ENCODE measurements at places on chromosomes 6 and 20.

DNA sequence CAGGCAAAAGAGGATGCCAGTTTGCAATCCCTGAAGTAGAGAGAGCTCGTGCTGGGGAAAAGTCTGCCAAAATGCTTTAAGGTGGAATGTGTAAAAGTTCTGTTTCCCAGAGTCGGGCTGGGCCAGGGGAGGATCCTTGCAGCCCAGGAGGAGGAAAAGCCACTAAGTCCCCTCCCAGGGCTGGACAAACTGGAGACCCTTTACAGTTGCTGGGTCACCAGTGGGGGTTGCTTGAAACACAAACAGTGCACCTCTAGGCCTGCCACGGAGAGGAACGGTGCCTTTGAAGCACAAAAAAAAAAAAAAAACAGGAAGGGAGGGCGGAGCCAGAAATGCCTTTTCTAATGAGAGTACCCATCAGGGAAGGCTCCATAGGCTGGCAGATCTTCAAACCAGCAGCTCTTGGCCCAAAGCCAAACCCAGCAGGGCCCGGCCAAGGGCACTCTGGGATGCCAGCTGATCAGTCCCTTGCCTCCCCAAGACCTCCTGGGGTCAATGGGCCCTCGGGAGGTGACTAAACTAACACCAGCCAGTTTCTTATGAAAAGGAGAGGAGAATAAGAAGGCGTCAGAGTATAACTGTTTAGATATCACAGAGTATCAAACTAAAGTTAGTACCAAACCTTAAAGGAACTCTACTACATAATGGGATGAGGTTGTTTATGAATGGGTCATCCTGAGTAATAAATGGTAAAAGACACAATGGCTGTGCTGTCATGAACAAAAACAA is 23.7 kb downstream of the HLA-A start:
- DNase-seq = peak; percentile 74

DNA sequence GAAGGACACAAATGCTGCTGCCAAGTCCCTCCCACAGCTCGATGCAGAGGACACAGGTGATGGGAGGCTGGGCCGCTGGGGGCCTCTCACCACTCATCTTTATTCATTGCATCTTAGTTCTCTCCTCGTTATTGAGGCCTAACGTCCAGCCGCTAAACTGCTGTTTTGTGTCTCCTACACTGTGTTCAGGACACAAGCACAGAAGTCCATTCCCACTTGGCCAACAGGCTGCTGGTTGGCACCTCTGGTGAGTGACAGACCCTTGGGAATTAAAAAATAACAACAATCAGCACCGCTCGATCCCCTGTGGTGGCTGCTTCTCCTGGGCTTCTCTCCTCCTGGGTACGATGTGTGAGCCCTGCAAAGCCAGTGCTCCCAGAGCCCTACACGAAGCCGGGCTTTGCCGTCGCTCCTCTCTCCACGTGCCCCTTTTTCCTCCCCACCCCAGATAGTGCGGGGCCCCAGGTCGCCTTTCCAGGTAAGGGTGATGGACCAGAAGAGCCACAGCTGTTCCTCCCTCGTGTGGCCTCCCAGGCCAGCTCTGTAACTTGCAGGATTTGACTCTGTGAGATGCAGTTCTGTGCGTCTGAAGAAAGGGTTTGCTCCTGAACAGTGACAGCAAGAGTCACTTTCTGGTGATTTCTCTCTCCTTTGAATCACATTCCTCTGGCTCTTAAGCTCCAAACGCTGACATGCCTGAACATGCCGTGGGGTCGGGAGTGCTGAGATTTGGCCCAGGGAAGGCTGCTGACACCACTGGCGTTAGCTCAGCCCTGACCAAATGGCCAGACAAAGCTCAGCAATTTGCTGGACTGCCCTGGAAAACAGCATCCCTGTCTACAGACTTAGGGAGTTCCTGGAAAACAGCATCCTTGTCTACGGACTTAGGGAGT is 59.3 kb downstream of the DLL1 start:
- DNase-seq = no peak

- no peak for DNase-seq
Observed at GRCh38 chr6:119313937-119314884, 35.4 kb downstream of the MAN1A1 start.

DNA sequence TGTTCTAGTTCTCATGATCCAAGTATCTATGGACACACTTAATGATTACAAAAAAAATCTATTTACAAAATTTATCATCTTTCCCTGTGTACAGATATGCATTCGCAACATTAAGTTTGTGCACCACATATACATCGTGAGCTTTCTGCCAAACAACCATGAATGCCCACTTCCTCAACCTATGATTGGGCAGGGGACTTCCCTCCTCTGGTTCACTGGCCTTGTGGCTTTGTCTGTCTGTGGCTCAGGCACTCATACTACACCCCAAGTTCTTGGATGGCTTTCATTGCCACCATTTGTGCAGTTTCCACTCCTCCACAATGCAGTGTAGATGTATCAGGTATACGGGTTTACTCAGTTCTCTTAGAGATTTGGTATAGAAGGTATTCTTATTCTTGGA is 74.9 kb downstream of the HS3ST5 start:
- no peak for DNase-seq

- DNase-seq = no peak
Observed at GRCh38 chr20:40390654-40391053, 298.4 kb downstream of the MAFB start.

- DNase-seq = peak; percentile 44
Observed at GRCh38 chr6:32825966-32826365, 9.2 kb upstream of the HLA-DOB start.

- no peak for DNase-seq
Observed at GRCh38 chr20:40771848-40772511, 82.9 kb upstream of the MAFB start.

DNA sequence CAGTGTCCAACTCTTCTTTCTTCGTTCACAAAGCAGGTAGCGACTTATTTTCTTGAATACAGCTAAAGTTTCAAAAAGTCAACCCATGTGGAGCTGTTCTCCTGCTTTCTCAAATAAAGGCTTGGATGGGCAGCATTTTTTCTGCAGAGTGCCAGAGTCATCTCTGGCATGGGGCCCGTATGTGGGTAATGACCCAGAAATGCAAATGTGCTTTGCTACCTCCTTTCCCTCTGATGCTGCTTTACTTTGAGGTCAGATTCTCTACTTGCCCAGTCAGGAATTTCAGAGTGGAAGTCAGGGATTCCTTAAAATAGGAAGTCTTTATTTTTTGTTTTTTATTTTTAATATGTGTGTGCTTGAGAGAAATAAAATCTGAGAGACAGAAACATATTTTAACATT is 4.9 kb downstream of the NKAIN2 start:
- peak; percentile 91 for DNase-seq

- DNase-seq = no peak
Observed at GRCh38 chr6:162063666-162064065, 663.9 kb downstream of the PRKN start.

- DNase-seq = no peak
Observed at GRCh38 chr6:2911171-2911570, 8.1 kb upstream of the SERPINB9 start.

DNA sequence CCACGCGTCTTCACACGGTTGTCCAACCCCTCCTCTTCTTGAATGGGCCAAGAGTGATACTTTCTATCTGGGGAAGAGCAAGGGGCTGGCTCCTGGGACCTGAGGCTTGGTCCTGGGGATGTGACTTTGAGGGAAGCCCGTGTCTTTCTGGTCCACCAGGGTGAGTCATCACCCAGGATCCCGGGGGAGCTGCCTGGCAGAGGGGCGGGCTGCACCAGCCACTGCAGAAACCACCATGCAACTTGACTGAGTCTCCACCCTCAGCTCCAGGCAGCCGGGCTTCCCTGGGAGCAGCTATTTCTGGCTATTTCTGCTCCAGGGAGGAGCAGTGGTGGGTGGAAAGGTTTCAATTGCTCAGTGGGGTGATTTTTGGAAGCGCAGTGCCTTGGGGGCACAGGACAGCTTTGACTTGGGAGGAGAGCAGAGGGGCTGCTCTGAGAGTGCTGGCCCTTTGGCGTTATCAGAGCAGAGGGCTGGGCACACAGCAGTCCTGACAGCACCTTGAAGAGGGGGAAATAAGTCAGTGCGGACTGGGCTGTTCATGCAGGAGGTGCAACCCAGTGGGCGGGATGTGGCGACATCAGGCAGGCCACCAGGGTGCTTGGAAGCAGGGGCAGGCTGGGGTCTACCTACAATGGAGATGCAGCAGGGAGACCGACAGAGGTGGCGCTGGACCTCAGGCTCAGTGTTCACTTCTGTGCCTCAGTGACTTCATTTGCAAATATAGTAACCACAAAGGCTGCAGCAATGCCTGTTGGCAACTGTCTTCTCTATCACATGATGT is 45.1 kb upstream of the FAM83D start:
- no peak for DNase-seq

- DNase-seq = no peak
Observed at GRCh38 chr6:157569543-157569942, 188.6 kb downstream of the ZDHHC14 start.

DNA sequence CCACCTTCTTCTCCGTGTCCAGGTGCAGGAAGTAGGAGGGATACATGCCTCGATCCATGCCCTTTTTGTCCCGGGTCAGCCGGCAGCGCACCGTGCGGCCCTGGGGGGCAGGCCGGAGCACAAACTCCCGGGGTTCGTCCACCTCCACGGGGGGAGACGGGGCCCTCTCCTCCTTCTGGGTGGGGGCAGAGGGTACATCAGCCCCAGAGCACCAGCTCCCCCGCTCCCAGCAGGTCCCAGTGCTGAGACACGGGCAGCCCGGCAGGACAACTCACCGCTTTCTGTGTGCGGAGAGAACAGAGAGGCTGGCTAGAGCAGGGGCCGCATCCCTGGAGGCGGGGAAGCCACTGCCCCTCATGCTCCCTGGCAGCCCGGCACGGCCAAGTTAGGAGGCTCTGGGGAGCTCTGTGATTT is 6.7 kb downstream of the TULP1 start:
- no peak for DNase-seq

DNA sequence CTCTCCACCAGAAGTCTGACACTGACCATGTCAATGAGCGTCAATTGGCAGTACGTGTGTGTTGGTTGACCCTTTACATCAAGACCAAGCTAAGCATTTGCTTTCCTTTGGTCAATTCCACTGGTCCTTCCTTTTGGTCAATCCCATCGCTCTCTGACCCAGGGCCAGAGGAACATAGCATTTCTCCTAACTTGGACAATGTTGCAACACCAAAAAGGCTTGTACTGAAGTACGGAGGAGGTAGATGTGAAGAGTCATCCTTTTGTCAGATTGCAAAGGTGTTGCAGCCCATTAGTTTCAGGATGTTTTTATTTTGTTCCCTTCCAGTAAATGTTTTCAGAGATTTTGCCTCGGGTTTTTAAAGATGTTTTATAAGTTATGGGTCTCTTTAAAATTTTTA is 24.6 kb downstream of the EDN1 start:
- no peak for DNase-seq

- DNase-seq = peak; percentile 29
Observed at GRCh38 chr6:13524801-13525508, 37.6 kb upstream of the GFOD1 start.

DNA sequence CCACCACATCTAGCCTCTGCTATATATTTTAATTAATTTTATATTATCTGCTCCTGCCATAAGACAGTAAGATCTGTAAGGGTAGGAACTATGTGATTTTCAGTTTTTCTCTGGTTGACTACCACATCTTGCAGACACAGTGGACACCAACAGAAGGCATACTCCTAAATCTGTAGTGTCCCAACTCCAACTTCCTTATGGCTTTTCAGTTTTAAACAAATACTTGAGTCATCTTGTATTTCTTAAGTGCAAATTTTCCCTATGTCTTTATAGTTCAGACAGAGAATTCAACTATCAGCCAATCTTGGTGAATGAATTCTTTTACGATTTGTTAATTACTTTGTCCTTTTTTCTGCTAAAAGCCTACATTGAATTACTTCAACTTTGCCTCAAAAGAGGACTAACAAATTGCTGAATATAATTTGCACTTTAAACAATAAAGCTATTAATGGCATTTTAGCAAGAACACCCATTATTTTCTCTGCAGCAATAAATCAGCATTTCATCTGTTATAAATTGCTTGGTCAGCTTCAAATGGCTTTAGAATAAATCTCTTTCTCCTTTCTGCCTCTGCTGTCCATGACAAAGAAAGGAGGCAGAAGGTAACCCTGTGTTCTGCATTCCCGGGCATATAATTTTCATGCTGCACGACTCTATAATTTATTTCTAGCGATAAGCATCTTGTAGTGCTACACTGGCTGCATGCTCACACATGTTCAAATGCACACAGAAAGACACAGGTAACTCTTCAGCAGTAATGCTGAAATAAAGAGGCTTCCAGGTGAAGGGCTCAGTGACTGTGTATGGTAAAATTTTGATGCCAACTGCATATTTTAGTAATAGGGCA is 144.8 kb downstream of the BACH2 start:
- no peak for DNase-seq

GRCh38 chr6:139325125-139325524 is 33.3 kb upstream of the TXLNB start:
- no peak for DNase-seq

DNA sequence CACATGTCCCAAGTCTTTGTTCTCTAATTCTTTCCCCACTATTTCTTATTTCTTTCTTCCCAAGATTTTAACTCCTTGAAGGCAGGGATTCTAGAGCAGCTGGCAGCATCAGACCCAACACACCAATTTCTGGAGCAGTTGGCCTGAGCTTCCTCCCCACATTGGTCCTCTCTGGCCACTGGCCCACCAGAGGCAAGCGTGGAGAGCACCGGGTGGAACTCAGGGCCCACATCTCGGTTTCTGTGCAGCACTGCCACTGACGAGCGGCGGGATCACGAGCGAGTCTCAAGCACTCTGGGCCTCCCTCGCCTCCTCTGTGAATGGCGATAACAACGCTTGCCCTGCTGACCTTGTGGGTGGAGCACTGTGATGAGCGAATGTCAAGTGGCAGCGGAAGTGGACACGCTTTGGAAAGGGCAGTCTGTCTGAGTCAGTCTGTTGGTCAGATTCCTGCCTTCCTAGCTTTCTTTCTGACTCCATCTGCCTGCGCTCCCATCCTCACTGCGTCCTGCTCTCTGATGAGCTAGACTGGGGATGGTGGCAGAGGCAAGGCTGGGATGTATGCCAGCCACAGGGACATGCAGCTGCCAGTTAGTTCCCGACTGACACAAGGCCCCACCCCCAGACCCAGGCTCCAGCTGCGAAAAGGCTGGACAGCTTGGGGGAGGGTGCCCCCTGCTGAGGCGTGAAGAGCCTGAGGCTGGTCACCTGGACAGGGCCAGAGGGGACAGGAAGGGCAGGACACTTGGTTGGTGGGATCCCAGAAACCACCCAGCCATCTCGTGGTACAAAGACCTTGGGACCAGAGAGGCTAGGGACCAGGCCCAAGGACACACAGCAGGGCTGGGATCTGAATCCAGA is 4.5 kb upstream of the SPDEF start:
- DNase-seq = no peak
